DMS153 (cell line): ENCODE measurements at places on chromosomes 4 and X.

GRCh38 chr4:2059726-2060602 lies 837 bp downstream of the NAT8L start:
- DNase-seq, result no peak

GRCh38 chr4:180827232-180828009 lies 1415.8 kb upstream of the TENM3 start:
- DNase-seq, result peak; percentile 25

DNA sequence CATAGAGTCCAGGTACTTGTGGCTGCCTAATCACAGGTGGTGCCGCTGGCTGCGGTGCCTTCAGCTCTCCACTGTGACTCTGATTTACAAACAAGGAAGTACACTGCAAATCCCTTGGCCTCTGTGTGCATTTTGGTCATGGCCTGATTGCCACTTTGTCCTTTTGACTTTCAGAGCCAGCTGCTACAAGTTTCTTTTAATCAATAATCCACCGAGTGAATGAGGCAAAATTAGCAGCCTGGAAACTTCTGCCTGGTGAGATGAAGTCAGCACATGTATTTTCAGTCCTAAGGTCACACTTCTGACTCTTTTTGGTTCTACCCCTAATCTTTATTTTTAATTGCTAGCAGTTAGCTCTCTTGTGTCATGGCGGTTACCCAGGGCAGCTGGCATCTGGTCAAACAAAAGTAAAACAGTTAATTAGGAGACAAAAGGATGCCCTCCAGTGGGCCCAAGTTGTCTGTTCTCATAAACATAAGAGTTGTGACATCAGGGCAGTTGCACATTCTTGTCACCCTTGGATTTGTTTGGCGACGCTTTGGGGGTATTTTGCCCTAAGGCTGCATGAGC lies 62.3 kb upstream of the LNX1 start:
- DNase-seq, result peak; percentile 88

DNA sequence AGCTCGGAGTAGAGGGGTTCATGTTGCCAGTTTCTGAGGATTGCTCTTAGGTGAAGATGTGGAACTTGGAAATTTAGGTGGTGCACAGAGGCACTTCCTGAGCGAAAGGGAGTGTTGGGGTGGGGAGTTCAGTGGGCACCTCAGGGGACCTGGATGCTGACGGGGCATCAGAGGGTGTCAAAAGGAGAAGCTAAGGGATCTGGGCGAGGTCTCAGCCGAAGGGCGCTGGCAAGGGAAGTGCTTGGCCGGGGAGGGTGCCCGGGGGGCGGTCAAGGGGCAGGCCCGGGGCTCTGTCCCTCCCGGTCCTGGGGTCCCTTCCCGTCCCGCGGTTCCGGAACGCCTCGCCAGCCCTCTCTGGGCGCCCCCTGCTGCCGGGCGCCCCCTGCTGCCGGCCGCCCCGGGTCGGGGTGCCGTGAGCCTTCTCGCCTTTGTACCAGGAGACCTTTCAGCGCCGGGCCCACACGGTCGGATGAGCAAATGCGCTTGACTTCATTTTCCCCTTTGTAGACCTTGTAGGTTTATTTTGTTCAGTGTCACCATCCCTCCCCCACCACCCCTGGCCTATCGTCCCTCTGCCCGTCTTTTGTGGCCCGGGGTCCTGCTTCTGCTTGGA lies 3.0 kb upstream of the PHOX2B start:
- DNase-seq, result no peak

DNA sequence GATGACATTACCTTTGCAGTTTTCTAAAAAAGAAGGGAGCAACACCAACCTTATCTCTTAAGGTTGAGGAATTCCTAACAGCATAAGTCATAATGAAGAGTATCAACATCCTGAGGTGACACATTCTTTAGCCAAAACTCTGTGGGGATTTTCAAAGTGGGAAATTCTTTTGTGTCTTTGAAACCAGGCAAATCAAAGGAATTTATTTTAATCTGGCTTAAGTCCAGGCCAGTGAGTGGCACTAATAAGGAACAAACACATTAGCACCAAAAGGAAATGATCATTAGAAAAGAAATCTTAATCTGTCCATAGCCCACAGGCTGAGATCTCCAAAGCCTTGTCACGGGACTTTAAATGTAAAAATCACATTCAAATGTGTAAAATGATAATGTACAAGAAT lies 110.1 kb downstream of the LARP7 start:
- DNase-seq, result no peak

DNA sequence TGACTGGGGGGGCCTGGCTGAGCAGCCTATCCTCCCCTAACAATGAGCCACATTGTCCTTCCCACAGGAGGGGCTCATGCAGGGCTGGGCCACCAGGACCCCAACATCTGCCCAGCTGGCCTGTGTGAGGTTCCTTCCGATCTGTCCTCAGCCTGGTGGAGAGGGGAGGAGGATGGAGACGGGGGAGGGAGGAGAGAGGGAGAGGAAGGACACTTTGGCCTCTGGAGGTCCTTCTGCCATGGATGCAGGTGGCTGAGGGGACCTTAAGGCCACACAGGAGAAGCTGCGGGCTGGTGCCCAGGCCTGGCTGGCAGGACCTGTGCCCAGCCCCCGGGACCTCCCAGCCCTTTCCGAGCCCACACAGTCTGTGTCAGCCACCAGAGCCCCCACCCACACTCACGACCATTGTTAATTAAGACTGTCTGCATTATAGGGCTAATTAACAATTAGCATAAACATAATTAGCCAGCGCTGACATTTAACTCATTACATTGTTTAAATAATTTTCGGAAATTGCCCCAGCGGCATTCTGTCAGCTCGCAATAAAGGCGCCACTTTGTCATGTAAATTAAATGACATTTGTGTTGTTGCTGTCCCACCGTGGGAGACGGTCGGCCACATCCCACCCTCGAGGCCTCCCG lies 53.0 kb upstream of the NKX1-1 start:
- DNase-seq, result no peak

- no peak for DNase-seq
Observed at GRCh38 chrX:150975655-150976390, 7.3 kb upstream of the HMGB3 start.
